ENCODE measurements at places on chromosomes 3 and 15.
A peak's percentile ranks its signal among the peaks of the same experiment; 100 is the strongest.

DNA sequence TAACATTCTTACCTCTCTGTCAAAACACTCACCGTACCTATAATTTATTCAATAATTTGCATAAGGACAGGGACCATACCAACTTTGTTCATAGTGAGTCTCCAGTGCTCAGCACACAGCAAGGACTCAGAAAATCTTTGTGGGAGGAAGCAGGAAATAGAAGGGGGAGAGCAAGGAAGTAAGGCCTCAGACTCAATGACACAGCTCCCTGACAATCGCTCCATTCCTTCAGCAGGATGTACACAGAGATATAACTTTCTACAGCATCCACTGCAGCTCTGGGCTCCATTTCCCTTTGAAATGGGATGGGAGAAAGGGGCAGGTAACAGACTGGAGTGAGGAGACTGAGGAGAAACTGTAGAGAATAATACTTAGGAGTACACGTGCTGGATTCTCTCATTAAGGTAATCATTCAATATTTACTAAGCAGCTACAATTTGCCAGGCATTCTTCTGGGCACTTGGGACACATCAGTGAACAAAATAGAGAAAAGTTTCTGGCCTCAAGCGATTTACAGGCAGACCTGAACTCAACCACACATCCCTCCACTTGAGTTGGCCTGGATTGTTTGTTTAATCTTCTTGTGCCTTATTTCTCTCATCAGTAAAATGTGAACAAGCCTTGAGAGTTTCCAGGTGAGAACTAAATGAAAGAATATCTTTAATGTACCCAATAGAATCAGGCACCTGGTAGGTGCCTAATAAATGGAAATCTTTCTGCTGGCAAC is 330.3 kb upstream of the THBS1 start:
- no peak for DNase-seq

GRCh38 chr15:39710681-39711080 is 72.0 kb downstream of the FSIP1 start:
- DNase-seq, result no peak

DNA sequence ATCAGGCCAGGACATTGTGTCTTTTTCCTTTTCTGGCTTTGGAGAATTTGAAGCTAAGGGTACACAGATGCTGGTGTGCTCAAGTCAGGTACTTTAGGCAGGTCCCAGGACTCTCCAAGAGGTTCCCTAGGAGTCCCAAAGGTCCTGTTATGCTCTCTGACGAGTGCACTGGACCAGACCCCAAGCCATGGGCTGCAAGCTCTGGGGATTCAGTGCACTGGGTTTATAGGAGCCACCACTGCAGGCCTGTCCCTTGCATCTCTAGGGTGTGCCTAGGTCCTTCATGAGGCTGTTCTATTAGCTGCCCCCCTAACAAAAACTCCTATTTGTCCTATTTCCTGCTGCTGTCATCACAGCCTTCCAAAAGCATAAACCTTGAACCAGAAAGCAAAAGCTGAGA is 31.9 kb upstream of the BFSP2 start:
- no peak for DNase-seq

GRCh38 chr15:94053626-94054025 is 177.7 kb upstream of the MCTP2 start:
- no peak for DNase-seq

DNA sequence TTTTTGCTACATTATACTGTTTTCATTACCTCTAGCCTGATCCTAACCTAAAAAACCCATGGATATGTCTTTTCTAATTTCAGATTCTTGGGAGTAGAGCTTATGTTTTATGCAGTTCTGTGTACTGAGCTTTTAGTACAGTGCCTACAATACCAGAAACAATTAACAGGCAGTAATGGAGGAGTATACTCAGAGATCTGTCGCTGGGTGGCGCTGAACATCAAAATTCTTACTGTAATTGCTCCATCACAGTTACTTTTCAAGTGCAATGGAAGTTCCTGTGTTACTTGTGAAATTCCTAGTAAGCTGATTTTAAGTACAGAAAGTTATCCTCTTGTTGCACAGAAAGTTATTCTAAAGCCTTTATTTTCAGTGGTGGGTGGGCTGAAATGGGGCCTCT is 66.9 kb downstream of the RNF13 start:
- DNase-seq, result no peak

- DNase-seq, result no peak
Observed at GRCh38 chr3:2247831-2248230, 149.2 kb downstream of the CNTN4 start.

GRCh38 chr3:96865605-96866004 is 51.2 kb downstream of the EPHA6 start:
- DNase-seq, result no peak

GRCh38 chr3:65004795-65005295 is 317.0 kb upstream of the ADAMTS9 start:
- no peak for DNase-seq

GRCh38 chr3:38473229-38473628 is 19.5 kb downstream of the ACVR2B start:
- no peak for DNase-seq

- DNase-seq, result no peak
Observed at GRCh38 chr15:92020804-92021203, 167.3 kb downstream of the SLCO3A1 start.

DNA sequence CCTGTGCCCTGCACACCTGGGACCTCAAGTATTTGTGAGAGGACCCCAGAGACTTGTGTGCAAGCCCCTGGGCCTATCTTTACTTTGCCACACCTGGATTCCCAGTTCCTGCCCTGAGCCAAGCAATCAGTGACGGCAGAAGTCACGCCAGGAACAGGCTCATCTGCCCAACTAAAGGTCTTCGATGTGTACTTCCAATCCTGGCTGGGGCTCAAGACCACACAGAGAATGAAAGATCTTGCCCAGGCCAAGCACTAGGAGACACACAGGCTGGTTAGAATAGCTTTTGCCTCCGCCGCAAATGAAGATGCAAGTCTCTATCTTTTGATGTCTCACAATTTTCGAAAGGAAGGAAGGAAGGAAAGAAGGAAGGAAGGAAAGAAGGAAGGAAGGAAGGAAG is 228.8 kb downstream of the OCA2 start:
- no peak for DNase-seq

GRCh38 chr15:56245871-56246814 is 2.5 kb upstream of the RFX7 start:
- peak; percentile 85 for DNase-seq

DNA sequence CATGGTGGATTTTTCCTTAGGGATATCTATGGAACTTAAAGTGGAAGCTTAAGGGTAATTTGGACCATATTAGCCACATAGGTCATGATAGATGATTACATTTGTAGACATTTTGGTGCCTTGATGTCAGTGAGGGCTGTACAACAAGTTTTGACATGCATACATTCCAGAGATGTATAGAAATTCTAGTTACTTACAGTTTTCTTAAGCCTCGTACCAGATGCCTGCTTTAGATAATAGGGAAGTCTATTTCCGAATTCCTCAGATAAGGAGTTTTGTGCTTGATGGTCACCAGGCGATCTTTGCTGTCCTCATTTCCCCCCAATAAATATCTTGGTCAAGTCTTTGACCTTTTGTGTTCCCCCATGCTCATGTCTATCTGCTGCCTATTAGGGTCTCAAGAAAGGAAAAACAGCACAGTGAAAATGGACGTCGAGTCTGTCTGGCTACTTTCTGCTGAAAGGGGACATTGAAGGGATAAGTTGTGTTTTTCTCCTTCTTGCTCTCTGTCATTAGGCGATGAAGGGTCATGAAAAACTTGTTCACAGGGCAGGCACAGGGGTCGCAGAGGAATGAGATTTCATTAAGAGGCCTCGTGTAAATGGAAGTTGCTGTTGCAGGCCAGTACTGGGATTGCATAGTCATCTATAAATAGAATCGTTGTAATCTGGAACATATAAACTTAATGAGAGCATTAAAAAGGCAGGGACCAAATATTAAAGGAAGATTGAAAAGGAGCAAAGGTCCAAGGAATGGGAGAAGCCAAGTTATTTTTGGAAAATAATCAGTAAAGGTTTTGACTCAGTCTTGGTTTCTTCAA is 20.0 kb upstream of the SENP7 start:
- DNase-seq, result no peak
